ENCODE measurements at places on chromosomes 5 and 9.
A peak's percentile ranks its signal among the peaks of the same experiment; 100 is the strongest.

DNA sequence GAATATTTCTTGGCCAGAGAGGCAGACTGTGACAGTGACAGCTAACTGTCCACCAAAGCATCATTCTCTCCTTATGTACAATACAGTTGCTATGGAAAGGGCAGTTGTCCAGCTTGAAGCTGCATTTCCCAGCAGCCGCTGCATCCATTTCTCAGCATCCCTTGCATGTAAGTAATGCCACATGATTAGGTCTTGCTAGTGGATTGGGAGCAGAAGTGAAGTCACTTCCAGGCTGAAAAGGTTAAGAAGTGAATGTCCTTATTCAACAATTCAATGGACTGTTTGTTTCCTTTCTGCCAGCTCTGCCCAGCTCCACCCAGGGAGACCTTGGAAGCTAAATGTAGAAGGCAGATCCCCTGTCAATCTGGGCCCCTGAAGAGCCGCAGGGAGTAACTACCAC, 26.1 kb upstream of the RETREG1 start:
- DNase-seq: no peak

GRCh38 chr5:77251921-77252320, 41.4 kb downstream of the PDE8B start:
- no peak for DNase-seq

- DNase-seq: peak; percentile 70
Measured at GRCh38 chr9:134666831-134667230, 25.2 kb downstream of the COL5A1 start.

GRCh38 chr5:166117072-166118066, 2174.1 kb upstream of the WWC1 start:
- peak; percentile 7 for DNase-seq

GRCh38 chr5:142600611-142601358, 85.1 kb downstream of the FGF1 start:
- no peak for DNase-seq
